ENCODE measurements at places on chromosomes 5 and 9.

DNA sequence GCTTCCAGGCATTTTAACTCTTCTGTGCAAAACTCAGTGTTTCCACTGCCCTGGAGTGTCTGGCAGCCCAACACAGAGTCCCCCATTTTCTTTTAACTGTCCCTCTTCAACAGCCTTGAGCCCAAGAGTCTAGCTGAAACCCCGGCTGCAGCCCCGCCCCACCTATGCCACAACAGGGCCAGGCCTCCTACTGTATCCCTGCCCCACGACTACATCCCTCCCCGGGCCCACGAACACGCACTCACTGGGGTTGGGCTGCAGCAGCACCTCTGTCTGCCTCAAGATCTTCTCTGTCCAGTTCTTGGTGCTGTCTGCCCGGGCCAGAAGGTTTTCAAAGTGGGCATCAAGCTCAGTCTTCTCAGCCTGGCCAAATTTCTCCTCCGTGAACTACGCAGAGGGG is 6.1 kb downstream of the SH3GLB2 start:
- peak; percentile 5 for DNase-seq
- peaks cover 39% of the 10 kb centered on the region for H3K4me1 ChIP-seq
- no peaks in the 10 kb centered on the region for H3K27me3 ChIP-seq
- H3K36me3 ChIP-seq, result peaks cover 15% of the 10 kb centered on the region
- no peak overlapping the region for H3K27ac ChIP-seq

DNA sequence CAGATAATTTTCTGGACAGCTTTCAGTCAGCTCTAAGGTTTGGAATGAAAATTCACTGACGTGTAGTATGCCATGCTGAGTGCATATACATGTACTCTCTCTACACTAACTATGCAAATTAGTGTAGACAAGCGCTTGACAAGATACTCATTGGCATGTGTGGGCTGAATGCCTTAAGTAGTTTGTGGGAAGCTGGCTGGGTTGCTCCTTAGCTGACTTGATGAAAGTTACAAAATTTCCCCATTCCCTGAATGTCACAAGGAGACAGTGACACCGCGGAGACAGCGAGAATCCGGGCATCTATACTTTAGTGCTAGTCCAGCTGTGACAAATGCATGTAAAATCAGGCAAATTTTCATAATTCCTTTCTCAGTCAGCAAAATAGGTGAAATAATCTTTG is 51.6 kb upstream of the C5orf46 start:
- H3K27ac ChIP-seq, result no peak overlapping the region
- H3K4me3 ChIP-seq, result no peak overlapping the region
- no peaks in the 10 kb centered on the region for H3K36me3 ChIP-seq
- DNase-seq, result no peak
- H3K4me1 ChIP-seq, result no peaks in the 10 kb centered on the region

GRCh38 chr9:91047529-91047928 is 245.9 kb downstream of the SYK start:
- no peak overlapping the region for H3K4me3 ChIP-seq
- H3K27ac ChIP-seq, result no peak overlapping the region
- no peak for DNase-seq
- H3K36me3 ChIP-seq, result no peaks in the 10 kb centered on the region
- peaks cover 2% of the 10 kb centered on the region for H3K27me3 ChIP-seq
- H3K4me1 ChIP-seq, result peaks cover 3% of the 10 kb centered on the region

- peaks cover 11% of the 10 kb centered on the region for H3K36me3 ChIP-seq
- H3K27ac ChIP-seq, result no peak overlapping the region
- no peak overlapping the region for H3K4me3 ChIP-seq
- no peaks in the 10 kb centered on the region for H3K27me3 ChIP-seq
- H3K4me1 ChIP-seq, result peaks cover 23% of the 10 kb centered on the region
Observed at GRCh38 chr9:121692606-121693387, 41.4 kb downstream of the DAB2IP start.

DNA sequence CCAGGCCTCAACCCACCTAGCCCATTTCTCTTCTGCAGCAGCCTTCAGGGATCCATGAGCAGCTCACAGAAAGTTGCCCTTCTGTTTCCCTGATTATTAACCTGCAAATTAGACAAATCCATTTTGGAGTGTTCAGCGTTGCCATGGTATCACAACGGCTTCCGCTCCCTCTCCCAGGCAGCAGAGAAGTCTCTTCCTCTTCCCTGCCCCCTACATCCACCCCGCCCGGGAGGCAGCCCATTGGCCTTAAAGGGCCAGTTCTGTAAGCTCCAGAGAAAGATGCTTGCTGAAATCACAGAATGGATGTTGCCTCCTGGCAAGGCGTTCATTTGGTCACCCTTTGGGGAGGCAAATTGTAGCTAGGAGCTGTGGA is 47.7 kb upstream of the BOD1 start:
- no peaks in the 10 kb centered on the region for H3K36me3 ChIP-seq
- H3K4me3 ChIP-seq, result no peak overlapping the region
- H3K4me1 ChIP-seq, result no peaks in the 10 kb centered on the region
- H3K27ac ChIP-seq, result no peak overlapping the region
- peak; percentile 59 for DNase-seq

GRCh38 chr5:137245438-137245837 is 253.7 kb downstream of the SPOCK1 start:
- DNase-seq, result no peak
- no peaks in the 10 kb centered on the region for H3K4me1 ChIP-seq

DNA sequence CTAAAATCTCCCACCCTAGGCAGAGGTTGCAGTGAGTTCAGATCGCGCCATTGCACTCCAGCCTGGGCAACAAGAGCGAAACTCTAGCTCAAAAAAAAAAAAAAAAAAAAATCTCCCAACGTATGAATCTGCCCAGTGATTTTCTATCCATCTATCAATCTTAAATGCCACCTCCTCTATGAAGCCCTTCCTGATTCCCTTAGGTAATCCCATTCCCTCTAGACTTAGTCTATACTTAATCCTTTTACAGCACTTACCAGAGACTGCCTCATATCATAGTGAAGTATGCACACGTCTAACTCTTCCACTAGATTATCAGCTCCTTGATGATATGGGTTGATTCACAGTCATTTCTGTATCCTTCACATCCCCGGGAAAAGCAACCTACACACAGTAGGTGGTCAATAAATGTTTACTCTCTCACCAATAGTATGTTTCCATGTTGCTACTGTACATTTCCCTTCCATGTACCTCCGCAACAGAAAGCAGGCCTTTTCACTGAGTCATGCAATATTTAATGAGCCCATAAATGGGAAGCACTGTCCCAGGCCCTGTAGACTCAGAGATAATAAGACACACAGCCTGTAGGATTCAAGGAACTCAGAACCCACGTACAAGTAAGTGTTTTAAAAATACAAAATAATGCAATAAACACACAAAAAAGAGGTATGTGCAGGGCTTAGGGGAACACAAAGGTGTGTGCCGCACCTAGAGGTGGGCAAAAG is 1.2 kb downstream of the DROSHA start:
- no peak for DNase-seq
- H3K27ac ChIP-seq, result no peak overlapping the region
- H3K4me3 ChIP-seq, result peak overlapping the region; percentile 85
- H3K4me1 ChIP-seq, result peaks cover 16% of the 10 kb centered on the region

- peaks cover 16% of the 10 kb centered on the region for H3K27me3 ChIP-seq
- peak overlapping the region; percentile 77 for H3K27ac ChIP-seq
- DNase-seq, result no peak
- peak overlapping the region; percentile 64 for H3K4me3 ChIP-seq
- H3K36me3 ChIP-seq, result no peaks in the 10 kb centered on the region
Observed at GRCh38 chr5:44389823-44390143, 563 bp upstream of the FGF10 start.

- DNase-seq, result no peak
- no peak overlapping the region for H3K4me3 ChIP-seq
- H3K27ac ChIP-seq, result peak overlapping the region; percentile 63
- peaks cover 85% of the 10 kb centered on the region for H3K4me1 ChIP-seq
Observed at GRCh38 chr5:150648294-150649107, 8.0 kb downstream of the SYNPO start.

- H3K36me3 ChIP-seq, result no peaks in the 10 kb centered on the region
- peaks cover 65% of the 10 kb centered on the region for H3K27me3 ChIP-seq
- peak; percentile 39 for DNase-seq
- H3K4me3 ChIP-seq, result peak overlapping the region; percentile 52
- H3K27ac ChIP-seq, result peak overlapping the region; percentile 7
Observed at GRCh38 chr5:93585767-93586385, 2.9 kb downstream of the NR2F1 start.

- peaks cover 16% of the 10 kb centered on the region for H3K36me3 ChIP-seq
- peaks cover 80% of the 10 kb centered on the region for H3K4me1 ChIP-seq
- H3K4me3 ChIP-seq, result no peak overlapping the region
- H3K27me3 ChIP-seq, result no peaks in the 10 kb centered on the region
- no peak for DNase-seq
Observed at GRCh38 chr9:136531904-136532798, 13.7 kb downstream of the NOTCH1 start.

DNA sequence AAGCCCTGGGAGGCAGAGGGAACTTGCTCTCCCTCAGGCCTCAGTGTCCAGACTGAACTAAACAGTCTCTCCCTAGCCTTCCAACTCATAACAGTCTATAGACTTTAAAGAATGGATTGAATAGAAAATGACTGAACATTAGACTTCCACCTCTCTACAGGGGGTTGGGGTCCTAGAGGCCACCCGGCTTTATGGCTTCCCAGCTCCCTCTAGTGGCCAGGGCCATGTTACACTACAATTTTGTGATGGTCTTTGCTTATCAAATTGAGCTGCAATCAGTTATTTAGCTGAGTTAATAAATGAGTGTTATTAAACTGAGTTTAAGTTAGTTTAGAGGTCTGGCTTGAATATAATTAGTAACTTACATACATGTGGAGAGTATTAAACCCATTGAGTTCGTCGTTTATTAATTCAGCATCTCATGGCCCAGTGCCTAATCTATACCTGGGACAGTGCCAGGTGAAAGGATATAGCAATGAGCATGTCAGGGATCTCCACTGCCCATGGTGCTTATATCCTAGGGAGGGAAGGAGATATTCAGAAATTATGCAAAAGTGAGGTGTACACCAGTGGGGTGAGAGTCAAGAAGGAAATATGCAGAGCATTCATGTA is 105.2 kb downstream of the SH3TC2 start:
- no peaks in the 10 kb centered on the region for H3K4me1 ChIP-seq
- no peak overlapping the region for H3K27ac ChIP-seq
- DNase-seq, result no peak
- H3K27me3 ChIP-seq, result no peaks in the 10 kb centered on the region
- no peak overlapping the region for H3K4me3 ChIP-seq

DNA sequence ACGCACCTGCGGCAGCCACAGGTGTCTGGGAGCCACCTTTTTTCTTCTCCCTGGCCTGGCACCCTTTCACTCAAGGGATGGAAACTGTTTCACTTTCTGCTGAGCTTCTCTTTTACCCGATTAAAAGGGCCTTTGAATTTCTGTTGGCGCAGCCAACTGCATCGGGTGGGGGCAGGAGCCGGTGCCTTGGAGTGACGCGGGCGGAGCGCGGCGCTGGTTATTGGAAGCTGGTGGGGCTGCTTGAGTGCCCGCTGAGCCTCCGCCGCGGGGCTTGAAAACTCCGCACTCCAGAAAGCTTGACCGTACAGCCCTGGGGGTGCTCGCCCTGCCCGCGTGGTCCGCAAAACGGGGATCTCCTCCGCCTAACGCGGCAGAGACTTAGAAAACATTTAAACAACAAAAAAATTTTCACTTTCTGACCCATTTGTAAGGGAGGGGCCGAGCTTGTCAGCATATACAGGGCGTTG is 52.0 kb upstream of the TJP2 start:
- peak overlapping the region; percentile 60 for H3K4me3 ChIP-seq
- peak; percentile 58 for DNase-seq
- H3K27me3 ChIP-seq, result peaks cover 21% of the 10 kb centered on the region
- H3K36me3 ChIP-seq, result no peaks in the 10 kb centered on the region
- H3K4me1 ChIP-seq, result peaks cover 14% of the 10 kb centered on the region

- peak overlapping the region; percentile 56 for H3K27ac ChIP-seq
- DNase-seq, result peak; percentile 92
- H3K4me1 ChIP-seq, result peaks cover 42% of the 10 kb centered on the region
- no peak overlapping the region for H3K4me3 ChIP-seq
- no peaks in the 10 kb centered on the region for H3K36me3 ChIP-seq
- H3K27me3 ChIP-seq, result peaks cover 5% of the 10 kb centered on the region
Observed at GRCh38 chr5:170307575-170308465, 10.2 kb upstream of the LCP2 start.

- no peak overlapping the region for H3K4me3 ChIP-seq
- peaks cover 1% of the 10 kb centered on the region for H3K27me3 ChIP-seq
- H3K27ac ChIP-seq, result no peak overlapping the region
- H3K4me1 ChIP-seq, result no peaks in the 10 kb centered on the region
Observed at GRCh38 chr5:135720191-135720590, 114.3 kb upstream of the SLC25A48 start.

- peak; percentile 51 for DNase-seq
- H3K36me3 ChIP-seq, result peaks cover 3% of the 10 kb centered on the region
- H3K4me3 ChIP-seq, result no peak overlapping the region
- H3K27ac ChIP-seq, result no peak overlapping the region
- no peaks in the 10 kb centered on the region for H3K27me3 ChIP-seq
- peaks cover 3% of the 10 kb centered on the region for H3K4me1 ChIP-seq
Observed at GRCh38 chr9:77965445-77966123, 66.0 kb downstream of the GNAQ start.

DNA sequence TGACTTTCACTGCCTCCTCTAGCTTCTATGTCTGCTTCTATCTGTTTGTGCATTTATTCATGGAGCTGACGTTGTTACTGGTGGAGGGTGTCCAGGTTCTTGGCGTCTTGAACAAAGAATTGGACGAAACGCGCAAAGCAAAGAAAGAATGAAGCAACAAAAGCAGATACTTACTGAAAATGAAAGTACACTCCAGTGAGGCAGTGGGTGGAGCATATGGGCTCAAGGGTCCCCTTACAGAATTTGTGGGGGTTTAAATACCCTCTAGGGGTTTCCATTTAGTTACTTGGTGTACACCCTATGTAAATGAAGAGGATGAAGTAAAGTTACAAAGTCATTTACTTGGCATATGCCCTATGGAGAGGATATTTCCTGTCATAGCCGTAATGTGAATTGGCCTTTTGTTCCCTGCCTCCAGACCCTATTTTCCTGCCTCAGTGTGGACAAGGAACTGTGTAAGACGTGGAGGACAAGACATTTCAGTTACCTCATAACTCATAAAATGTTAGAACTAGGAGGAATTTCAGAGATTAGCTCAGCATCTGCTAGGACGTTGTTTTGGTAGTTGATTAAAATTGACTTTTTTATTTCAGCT is 3.1 kb downstream of the POLR3G start:
- H3K4me1 ChIP-seq, result peaks cover 10% of the 10 kb centered on the region
- no peak overlapping the region for H3K4me3 ChIP-seq
- DNase-seq, result peak; percentile 11
- no peaks in the 10 kb centered on the region for H3K27me3 ChIP-seq
- H3K27ac ChIP-seq, result no peak overlapping the region

DNA sequence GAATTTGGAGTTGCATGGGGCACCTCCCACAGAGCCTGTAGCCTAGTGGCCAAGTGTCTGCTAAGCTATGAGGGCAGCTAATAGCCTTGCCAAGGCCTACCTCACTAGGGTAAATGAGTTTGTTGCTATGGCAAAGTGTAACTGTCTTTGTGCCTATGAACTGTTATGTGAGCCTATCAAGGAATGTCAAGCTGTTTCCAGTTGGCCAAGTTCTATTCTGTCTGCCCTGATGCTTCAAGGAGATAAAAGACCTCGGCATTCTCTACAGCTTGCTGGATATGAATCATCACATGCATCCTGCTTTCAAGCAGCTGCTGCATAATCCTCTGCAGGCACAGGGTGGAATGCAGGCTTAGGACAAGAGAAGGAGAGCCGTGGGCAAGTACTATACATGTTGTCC is 69.8 kb upstream of the CCDC112 start:
- no peaks in the 10 kb centered on the region for H3K36me3 ChIP-seq
- H3K4me1 ChIP-seq, result peaks cover 16% of the 10 kb centered on the region
- no peaks in the 10 kb centered on the region for H3K27me3 ChIP-seq

- no peak overlapping the region for H3K4me3 ChIP-seq
- H3K27ac ChIP-seq, result no peak overlapping the region
- H3K36me3 ChIP-seq, result no peaks in the 10 kb centered on the region
Observed at GRCh38 chr9:16258708-16259107, 611.8 kb downstream of the BNC2 start.

- no peak overlapping the region for H3K27ac ChIP-seq
- no peaks in the 10 kb centered on the region for H3K4me1 ChIP-seq
- no peaks in the 10 kb centered on the region for H3K27me3 ChIP-seq
- DNase-seq, result no peak
Observed at GRCh38 chr5:124453221-124454051, 293.0 kb downstream of the ZNF608 start.
